T1000 (cell line): ENCODE measurements at places on chromosomes 4 and X.
A peak's percentile ranks its signal among the peaks of the same experiment; 100 is the strongest.

DNA sequence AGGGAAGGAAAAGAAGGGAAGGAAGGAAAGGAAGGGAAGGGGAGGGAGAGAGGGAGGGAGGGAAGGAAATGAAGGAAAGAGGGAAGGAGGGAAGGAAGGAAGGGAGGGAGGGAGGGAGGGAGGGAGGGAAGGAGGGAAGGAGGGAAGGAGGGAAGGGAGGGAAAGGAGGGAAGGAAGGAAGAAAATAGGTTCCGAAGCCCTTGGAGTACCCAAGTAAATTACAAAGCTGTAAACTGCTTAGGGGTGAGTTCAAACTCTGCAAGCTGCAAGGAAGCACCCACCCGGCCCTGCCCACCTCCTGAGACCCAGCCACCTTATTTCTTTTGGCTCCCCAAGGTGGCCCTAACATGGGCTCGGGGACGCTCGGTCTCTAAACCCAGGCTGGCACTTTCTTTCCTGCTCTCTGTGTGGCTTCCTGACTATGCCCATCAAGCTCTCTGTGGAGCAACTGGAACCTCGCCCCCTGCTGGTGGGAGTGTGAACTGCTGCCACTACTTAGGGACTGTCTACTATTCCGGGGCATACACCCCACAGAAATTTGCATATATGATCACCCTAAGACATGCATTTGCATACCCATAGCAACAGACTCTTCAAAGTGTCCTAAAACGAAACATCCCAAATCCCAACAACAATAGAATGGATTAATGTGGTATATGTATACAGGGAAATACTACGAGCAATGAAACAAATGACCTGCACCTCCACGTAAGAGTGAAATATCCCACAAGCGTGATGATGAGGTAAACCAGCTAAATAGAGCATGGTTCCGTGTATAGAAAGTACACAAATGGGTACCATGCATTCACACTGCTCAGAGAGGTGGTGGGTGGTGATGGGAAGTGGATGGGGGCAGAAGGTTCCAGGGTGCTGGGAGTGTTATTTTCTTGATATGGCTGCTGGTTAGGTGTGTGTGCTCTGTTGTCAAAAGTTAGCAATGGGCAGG lies 151.7 kb upstream of the TBL1X start:
- DNase-seq, result no peak

GRCh38 chrX:4570151-4570550 lies 856.7 kb upstream of the PRKX start:
- no peak for DNase-seq

DNA sequence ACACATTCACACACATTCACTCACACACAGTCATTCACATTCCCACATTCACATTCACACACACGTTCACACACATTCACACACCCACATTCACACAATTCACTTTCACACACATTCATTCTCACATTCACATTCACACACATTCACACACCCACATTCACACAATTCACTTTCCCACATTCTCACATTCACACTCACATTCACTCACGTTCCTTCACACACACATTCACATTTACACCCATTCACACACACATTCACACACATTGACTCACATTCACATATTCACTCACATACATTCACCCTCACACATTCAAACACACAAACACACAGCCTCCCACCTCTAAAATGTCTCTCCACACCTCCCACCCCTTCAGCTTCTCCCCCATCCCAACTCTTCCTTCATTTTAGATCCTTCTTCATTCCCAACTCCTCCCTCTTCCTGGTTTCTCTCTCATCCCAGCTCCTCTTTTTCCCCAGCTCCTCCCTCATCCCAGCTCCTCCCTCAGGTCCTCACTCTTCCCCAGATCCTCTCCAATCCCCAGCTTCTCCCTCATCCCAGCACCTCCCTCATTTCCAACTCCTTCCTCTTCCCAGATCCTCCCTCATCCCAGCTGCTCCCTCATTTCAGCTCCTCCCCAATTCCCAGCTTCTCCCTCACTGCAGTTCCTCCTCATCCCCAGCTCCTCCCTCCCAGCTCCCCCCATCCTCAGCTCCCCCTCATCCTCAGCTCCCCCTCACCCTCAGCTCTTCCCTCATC lies 111.0 kb downstream of the FAM53A start:
- no peak for DNase-seq

DNA sequence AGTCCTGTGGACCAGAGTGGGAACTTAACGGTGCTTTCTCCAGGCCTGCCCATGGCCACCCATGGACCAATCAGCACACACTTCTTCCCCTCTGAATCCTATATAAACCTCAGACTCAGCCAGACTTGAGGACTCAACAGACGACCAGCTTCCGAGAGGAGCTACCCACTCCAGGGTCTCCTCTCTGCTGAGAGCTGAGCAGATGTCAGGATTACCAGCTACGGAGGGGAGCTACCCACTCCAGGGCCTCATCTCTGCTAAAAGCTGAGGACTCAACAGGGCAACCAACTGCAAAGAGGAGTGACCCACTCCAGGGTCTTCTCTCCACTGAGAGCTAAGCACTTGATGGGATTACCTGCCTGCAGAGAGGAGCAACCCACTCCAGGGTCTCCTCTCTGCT lies 80.0 kb upstream of the DDX60 start:
- DNase-seq, result no peak

- peak; percentile 15 for DNase-seq
Observed at GRCh38 chrX:39859991-39860861, 237.5 kb downstream of the BCOR start.

DNA sequence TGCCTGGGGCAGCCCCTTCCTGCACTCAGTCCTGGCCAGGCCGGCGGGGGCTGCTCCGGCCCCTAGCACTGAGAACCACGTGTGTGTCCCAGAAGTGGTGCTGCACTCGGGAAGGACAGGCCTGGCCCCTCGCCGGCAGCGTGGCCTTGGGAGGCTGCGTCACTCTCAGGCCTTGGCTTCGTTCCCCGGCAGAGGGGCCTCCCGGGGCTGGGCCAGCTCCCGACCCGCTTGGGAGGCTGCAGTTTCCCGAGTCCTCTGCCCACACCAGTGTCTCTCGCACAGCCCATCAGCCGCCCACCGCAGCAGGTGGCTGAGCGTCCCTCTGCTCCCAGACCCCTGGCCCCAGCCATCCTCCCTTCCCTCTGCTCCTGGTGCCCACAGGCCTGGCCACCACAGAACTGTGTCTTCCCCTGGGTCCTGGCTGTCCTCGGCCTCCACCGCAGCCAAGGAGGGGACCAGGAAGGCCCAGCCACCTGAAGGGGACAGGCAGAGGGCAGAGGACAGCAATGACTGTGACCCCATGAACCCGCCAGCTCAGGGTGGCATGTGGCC lies 10.9 kb upstream of the CPLX1 start:
- no peak for DNase-seq

- DNase-seq, result no peak
Observed at GRCh38 chr4:37723067-37723466, 36.9 kb upstream of the RELL1 start.

GRCh38 chrX:153495903-153496589 lies 1.3 kb downstream of the BGN start:
- DNase-seq, result no peak

GRCh38 chr4:185481401-185481800 lies 9.9 kb upstream of the CCDC110 start:
- DNase-seq, result no peak

GRCh38 chrX:124263743-124264142 lies 68.7 kb upstream of the TEX13D start:
- no peak for DNase-seq

DNA sequence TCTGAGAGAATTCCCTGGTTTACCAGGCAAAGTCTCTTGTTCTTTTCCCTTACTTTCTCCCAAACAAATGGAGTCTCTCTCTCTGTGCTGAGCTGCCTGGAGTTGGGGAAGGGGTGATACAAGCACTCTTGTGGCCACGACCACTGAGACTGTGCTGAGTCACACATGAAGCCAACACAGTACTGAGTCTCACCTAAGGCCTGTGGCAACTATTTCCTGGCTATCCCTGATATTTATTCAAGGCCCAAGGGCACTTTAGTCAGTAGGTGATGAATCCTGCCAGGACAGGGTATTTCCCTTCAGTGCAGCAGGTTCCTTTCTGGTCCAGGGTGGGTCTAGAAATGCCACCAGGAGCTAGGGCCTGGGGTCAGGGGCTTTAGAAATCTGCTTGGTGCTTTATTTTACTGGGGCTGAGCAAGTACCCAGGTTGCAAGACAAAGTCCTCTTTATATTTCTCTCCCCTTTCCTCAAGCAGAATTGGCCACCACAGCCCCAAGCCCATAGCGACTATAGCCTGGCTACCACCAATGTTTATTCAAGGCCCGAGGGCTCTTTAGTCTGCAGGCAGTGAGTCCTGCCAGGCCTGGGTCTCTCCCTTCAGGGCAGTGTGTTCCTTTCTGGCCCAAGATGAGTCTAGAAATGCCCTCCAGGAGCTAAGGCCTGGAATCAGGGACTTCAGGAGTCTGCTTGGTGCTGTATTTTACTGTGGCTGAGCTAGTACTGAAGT lies 10.5 kb downstream of the ARL13A start:
- DNase-seq, result peak; percentile 1

GRCh38 chr4:85474818-85475630 lies at the start of gene ARHGAP24:
Gene ARHGAP24 (plus strand): TSS chr4:85475150.
- peak; percentile 59 for DNase-seq

DNA sequence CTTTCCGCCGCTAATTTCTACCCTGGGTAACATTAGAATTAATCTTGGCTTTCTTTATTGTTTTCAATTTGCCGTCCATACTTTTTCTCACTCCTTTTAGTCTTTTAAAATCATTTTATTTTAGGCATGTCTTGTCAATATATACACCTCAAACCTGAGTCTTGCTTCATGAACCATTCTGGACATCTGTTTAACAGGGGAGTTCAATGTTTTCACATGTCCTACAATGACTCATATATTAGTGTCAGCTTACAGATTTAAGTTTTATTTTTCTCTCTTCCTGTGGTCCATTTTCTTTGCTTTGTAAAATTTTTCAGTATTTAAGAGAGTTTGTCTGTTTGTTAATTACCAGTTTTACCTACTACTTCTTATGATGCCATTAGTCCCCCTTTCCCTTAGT lies 89.5 kb downstream of the LCORL start:
- DNase-seq, result no peak

GRCh38 chrX:76253432-76253831 lies 80.6 kb downstream of the PBDC1 start:
- no peak for DNase-seq

GRCh38 chr4:97900229-97900628 lies 243.0 kb downstream of the STPG2 start:
- no peak for DNase-seq

DNA sequence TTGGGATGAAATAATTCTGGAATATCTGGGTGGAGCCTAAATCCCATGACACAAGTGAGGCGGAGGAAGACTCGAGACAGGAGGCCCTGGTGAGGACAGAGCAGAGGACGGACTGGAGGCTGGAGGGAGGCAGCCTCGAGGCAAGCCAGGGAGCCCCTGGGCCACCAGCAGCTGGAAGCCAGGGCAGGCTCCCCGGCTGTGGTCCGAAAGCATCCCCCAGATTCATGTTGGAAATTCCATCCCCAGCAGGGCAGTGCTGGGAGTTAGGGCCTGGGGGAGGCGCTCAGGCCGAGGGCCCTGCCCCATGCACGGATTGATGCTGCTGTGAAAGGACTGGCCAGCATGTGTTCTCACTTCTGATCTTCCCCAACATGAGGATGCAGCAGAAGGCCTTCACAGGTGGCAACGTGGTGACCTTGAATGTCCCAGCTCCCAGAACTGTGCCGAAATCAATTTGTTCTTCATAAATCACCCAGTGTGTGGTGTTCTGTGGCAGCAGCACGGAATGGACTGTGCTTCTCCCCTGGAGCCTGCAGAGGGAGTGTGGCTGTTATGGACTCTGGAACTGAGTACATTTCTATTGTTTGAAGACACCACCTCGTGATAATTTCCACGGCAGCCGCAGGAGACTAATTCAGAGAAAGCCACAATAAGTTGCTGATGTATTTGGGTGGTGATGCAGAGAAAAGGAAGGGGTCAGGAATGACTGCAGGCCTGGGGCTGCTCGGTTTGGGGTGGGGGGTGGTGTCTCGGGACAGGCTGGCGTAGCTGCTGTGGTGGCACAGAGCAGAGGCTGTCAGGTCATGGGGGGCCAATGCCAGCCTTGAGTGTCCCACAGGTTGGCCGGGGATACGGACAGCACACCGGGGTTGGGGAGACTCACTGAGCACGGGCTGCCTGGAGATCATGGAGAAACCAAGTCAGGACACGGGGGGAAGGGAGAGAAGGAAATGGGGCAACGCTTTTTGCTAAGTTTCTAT lies 56.9 kb downstream of the PCGF3 start:
- DNase-seq, result no peak
